EH (cell line): ENCODE measurements at places on chromosomes 16 and 17.

DNA sequence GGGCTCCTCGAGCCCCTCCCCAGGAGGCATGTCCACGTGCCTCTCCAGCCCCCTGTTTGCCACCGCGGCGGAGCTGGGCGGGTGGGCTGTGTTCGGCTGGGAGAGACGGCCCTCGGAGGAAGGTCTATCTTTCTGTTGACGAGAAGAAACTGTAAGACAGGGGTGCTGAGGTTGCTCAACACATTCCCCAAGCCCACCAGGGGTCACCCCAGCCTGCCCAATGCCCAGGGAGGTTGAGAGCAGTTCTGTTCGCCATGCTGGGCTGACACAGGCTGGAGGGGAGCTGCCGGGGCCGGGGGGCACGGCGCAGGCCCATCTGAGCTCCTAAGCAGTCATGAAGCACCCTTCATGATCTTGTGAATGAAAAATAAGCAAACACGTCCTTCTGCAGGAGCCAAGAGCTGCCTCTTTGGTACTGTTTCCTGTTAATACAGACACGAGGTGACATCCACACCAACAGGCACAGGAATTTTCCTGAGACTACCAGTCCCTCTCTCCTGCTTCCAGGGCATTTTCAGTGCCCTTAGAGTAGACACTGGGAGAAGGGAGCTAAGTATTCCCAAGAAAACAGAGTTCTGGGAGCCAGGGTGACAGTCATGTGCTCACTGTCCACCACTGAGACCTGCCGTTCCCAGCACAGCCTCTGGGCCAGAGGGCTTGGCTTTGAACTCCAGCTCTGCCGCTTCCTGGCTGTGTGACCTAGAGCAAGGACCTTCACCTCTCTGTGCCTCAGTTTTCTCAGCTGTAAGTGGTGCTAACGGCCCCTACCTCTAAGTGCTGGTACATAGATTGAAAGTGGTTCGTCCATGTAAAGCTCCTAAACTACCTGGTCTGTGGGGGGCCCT, 9.2 kb downstream of the UBALD2 start:
- DNase-seq, result no peak

DNA sequence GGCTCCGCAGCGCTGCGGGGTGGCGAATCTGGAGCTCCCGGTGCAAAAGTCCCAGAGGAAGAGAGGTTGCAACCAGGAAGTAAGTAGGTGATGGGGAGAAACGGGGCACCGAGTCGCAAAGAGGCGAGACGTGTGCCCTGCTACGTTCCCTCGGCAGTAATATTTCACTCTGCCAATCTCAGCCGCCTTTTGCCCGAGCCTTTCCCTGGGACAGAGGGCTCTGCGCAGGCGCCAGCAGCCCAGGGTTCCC, at the start of gene NR1D1:
TSS of gene NR1D1 (minus strand) at position 171 of the 250 bp plus-strand sequence. CDS start 495 bp downstream, outside the sequence.
- DNase-seq, result no peak

DNA sequence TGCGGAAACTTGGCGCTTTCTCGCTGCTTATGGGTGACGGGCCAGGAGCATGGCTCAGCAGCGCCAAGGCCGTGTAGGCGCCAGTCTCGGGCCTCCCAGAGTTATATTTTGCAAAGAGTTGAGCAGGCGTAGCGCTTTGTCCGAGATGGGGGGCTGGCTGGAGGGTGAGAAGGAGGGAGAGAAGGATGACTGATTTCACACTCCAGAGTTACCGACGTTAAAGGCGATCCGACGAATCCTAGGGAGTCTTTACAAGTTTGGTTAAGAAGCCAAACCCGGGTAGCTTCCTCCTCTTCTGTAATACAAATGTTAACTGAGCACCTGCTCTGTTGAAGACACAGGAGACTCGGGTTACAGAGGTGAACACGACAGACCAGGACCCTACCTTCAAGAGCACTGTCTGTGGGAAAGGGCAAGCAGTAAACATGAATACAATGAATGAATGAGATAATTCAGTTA, 782 bp downstream of the POLR2A start:
- no peak for DNase-seq

DNA sequence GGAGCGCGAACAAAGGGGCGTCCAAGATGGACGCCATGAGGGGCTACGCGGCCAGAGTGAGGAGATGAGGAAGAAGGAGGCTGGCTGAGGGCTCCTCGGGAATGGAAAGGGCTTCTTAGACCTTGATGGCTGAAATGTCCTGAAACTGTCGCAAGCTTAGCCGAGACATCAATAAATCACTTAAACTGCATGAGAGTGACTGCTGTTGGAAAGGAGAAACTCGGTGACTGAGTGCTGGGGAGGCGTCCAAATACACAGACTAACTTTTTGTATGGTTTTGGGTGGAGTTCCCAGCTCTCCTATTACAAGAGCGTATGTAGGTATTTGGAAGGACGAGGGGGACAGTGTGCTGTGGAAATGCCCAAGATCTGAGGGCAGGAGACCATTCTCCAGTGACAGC, 1.4 kb upstream of the GEMIN4 start:
- DNase-seq, result no peak

DNA sequence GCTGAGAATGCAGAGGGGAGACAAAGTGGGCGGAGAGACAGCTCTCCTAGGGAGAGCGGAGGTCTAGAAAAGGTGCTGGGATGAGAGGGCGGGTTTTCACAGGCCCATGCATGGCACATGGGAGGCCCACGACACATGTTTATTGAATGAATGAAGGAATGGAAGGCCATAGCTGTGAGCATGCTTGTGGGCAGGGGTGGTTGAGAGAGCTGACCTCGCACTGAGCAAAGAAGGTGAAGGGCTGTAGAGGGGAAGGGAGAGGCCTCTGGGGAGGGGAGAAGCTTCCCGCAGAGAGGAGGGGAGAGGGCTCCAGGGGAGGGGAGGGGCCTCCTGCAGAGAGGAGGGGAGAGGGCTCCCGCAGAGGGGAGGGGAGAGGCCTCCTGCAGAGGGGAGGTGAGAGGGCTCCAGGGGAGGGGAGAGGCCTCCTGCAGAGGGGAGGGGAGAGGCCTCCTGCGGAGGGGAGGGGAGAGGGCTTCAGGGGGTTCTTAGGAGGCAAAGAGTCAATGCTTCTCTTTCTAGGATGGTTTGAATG, 27.3 kb downstream of the SDK2 start:
- DNase-seq, result no peak

GRCh38 chr16:85205747-85206471, 93.6 kb upstream of the CIBAR2 start:
- peak; percentile 39 for DNase-seq

DNA sequence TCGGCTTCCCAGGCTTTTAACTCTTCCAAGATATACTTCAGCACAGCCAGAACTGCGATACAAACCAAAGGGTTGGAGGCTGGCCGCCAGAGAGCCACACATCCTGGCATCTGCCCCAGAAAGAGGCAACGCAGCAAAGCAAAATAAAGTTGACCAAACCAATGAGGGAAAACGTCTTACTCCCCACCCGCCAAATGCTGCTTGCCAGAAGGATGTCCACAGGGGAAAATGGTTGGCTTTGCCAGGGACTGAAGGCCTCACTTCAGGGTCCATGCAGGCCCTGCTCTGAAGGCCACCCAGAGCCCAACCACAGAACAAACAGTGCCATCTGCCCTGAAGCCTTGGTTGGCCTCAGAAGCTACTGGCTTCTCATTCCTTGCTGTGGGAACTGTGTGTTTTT, 15.0 kb downstream of the CACNG1 start:
- DNase-seq, result no peak

DNA sequence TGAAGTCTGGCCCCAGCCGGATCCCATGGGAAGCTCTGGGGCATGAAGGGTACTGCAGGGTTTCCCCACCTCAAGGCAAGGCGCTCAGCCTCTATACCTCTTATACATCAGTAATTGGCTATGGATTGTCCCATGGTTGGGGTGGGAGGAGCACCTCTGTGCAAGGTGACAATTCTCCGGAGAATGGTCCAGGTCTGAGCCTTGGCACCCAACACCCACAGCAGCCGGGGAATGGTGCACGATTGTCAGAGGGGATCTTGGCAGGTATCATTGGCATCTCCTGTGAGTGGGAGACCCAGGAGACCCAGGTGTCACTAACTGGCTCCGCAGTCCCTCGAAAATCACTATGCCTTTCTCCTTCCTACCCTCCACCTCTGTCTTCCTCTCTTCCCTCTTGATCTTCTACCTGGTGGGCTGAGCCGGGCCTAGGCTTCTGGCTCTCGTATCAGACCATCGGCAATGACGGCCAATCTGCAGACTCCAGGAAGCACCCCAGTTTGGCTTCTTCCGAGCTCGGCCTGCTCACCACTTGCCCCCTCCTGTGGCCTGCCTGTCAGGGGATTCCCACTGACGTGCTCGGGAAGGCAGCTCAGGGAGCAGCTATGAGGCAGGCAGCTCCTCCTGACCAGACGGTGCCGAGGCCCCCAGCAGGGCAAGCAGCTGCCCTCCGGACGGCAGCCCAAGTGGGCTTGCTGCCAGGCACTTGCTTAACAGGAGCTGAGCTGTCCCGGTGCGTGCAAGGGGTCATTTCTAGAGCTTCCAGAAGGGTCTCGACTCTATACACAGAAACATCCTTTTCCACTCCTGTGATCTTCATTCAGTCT, 10.0 kb upstream of the CALB2 start:
- no peak for DNase-seq
